Stimulated activated CD8-positive, alpha-beta memory T cell treated with anti-CD3 and anti-CD28 coated beads, Interleukin-2, amount 100 ng/mL, for 1 hour (primary cell): ENCODE measurements at places on chromosomes 1 and 21.

GRCh38 chr1:153343040-153343681, 5.5 kb downstream of the PGLYRP4 start:
- DNase-seq = no peak

- DNase-seq = no peak
Observed at GRCh38 chr21:32389337-32390015, 3.3 kb downstream of the URB1 start.

- DNase-seq = no peak
Observed at GRCh38 chr1:10511494-10511885, 36.7 kb downstream of the PEX14 start.

DNA sequence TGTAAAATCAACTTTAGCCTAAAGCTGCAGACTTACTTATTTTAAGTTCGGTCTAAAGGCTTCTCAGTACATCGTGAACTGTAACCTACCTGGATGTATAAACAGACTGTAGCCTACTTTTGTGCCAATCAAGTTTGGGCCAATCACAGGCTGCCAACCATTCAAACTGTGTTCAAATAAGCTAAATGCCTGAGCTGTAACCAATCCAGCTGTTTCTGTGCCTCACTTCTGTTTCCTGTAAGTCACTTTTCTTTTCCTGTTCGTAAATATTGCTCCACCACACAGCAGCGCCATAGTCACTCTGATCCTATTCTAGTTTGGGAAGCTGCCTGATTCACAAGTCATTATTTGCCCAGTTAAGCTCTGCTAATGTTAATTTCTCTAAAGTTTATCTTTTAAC, 37.5 kb upstream of the SLAMF9 start:
- DNase-seq = no peak

DNA sequence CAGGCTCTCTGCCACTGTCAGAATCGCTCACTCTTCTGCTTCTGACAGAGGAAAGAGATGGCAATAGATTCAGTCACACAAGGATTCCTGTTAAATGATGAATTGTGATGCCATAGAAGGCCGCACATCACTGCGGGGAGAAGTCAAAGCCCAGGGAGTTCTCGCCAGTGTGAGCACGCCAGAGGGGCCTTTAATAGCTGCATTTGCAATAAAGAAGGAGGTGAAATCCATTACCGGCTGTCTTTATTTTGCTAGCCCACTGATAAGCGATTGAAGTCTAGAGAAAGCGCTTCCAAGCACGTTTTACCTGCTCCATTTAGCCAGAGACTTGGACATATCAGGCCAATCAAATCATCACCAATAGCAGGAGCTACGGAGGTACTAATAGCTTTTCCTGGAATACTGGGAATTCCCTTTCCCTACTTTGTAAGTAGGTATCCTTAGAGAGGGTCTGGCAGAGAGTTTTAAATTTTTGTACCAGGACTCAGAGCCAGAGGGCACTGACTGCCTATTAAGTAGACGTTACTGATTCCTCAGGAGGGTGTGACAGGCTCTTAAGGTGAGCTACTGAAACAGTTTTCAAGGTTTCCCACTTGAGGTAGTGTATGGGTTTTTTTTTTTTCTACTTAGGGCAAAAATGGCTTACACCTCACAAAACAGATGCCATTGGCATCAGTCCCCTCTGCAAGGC, 10.2 kb upstream of the TARBP1 start:
- no peak for DNase-seq

DNA sequence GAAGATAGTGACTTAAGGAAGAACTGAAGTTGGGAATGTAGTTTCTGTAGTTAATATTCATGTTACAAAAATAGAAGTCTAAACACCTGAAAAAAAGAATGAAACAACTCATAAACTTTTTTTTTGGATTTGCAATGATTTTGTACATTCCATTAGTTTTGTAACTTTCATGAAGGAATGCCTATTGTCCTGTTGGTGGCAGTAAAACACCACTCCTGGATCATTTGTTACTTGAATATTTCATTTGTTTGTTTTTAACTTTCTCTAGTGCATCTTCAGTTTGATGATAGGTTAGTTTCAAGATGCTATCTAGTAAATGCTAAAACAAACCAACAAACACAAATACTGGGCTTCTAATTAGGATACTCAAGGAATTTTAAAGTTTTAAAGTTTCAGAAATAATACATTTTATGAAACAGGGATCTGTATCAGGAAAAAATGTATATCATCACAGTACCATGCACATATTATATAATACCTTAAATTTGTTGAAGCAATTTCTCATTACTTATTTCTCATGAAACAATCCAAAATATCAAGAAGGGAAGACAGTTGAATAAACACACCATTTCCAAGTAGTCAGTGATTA, 229.7 kb upstream of the CACYBP start:
- DNase-seq = no peak

GRCh38 chr1:241647658-241648057, 4.4 kb upstream of the WDR64 start:
- no peak for DNase-seq
